ENCODE measurements at places on chromosomes 16 and 17.
A peak's percentile ranks its signal among the peaks of the same experiment; 100 is the strongest.

GRCh38 chr16:85395207-85395912 lies 217.8 kb upstream of the GSE1 start:
- no peak for DNase-seq

DNA sequence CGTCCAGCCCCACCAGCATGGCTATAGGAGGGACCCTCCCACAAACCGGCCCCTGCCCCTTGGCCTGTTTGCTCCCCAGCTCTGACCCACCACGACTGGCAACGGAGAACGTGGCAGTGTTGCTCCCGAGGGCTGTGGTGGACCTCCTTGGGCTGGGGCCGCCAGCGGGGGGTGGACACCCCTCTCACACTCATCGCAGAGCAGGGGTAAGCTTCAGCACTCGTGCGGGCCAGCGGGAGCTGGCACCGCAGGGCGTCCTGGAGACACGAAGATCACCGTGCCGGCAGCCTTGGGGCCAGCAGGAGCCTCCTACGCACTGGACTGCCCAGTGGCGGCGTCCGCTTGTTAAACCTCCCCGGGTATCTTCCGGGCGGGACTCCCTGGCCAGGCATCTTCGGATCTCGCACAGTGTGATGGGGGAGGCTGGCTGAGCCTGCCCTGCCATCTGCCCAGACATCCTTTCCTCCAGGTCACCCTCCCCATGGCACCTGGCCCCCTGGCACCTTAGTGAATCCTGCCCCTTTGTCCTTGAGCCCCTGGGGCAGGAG lies 53.5 kb downstream of the ABR start:
- DNase-seq, result no peak

GRCh38 chr17:79080349-79080748 lies 5.7 kb downstream of the ENGASE start:
- DNase-seq, result no peak

DNA sequence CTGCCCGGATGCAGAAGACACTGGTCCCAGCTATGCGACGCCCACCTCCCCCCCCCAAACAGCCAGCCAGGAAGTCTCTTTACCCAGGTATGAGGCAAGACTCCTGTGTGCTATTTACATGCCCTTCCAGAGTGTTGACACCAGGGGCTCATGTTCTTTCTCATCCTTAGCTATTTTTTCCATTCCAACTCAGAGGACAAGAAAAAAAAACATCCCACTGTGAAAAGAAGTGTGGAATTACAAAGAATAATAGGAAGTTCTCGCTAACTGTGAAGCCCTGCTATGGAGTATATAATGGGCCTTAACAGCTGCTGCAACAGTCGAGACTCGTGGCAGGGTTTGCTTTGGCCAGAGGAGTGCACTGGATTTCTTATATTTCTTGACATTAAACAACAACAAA lies 584.9 kb downstream of the CDH13 start:
- DNase-seq, result no peak

DNA sequence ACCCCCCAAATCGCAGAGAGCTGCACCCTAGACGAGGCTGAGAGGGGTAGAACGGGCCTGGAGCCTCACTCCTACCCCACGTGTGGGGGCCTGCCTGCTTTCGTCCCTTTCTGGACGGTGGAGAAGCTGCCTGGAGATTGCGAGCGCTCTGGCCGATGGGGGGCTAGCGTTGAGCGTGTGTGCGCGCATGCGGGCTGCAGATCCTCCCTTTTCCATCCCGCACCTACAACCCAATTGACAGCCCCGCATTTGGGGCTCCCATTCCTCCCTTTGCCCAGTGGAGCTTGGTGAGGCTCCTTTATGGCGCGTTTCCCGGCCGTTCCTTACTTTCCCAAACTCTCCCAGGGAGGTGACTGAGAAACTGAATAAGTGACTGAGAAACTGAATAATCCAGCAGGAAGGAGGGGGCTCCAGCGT lies 907 bp upstream of the ESRP2 start:
- DNase-seq, result no peak

- no peak for DNase-seq
Measured at GRCh38 chr17:12463102-12463501, 202.6 kb upstream of the MYOCD start.

DNA sequence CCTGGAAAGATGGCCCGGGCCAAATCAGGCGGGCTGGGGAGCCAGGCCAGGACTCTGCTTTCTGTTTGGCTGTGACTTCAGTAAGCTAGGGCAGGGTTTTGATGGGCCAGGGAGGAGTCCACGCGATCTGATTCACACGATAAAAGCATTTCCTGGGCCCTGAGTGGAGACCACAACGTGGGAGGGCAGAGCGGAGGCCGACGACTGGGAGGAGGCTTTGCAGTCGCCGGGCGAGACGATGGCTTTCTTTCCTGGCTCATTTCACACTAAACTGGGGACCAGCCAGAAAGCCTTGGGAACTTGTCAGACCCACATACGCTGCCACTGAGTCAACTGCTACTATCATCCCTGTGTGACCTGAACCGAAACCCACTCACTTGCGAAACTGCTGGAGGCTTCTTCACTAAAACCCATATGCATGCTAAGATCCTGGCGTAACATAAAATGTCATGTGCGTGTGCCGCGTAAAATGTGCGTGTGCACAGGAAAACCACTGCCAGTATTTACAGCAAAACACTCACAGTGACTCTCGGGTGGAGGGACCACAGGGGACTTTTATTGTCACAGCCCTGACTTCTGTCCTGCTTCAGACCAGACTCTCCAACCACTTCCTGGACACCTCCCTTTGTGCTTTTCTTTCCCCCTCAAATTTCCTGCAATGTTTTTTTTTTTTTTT lies 14.2 kb upstream of the RHBDF2 start:
- DNase-seq, result no peak

- DNase-seq, result no peak
Measured at GRCh38 chr17:39622380-39623006, 4.3 kb upstream of the PPP1R1B start.

GRCh38 chr16:69859105-69859989 lies 91.8 kb upstream of the CLEC18A start:
- no peak for DNase-seq

- DNase-seq, result no peak
Measured at GRCh38 chr17:80511222-80512180, 33.1 kb upstream of the RPTOR start.

DNA sequence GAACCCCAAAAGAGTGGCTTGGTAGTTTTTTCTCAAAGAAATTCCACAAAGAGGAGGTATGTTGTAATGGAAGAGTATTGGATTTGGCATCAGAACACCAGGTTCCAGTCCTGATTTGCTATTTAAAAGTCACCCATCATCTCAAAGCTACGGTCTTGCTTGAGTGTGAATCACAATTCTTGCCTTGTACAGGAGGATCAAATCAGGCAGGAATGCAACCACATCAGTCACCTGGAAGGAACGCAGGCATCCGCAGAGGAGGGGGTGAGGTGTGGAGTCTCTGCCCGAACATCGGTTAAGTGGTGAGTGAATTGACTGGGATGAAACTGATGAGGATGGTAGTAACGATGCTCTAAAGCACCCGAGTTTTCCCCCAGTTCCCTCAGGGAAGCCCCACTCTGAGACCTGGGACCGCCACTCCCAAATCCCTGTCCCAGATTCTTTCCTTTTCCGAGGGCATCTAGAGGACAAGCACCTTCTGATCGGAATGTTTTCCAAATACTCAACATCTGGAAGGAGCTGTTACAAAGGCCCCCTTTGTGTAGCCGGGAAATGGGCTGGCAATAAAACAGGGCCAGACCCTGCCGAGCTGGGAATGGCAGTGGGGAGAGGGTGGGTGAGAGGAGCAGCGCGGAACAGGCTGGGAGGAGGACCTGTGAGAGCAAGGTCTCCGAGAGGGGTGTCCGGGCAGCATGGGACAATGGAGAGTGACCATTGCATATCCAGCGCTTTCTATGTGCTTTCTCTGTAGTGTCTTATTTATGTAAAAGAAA lies 469.6 kb downstream of the SLC39A11 start:
- no peak for DNase-seq

- DNase-seq, result no peak
Measured at GRCh38 chr16:80541306-80541694, 507 bp downstream of the DYNLRB2 start.

DNA sequence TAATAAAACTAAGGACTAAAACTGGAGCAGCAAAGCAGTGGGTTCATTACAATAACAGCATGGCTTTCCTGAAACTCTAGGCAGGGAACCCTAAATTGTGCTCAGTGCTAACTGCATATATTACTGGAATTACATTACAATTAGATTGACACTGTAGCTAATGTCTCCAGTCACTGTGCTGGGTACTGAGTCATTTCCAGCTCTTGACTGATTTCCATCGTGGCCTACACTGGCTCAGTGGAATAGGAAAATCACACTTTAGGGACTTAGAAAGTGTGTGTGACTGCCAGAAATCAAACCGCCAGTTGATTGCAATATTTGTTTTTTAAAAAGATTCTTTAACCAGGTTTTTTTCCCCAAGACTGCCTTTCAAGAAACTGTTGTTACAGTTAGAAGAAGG lies 1447.4 kb upstream of the GOT2 start:
- DNase-seq, result no peak

GRCh38 chr16:84611041-84611440 lies 6.8 kb downstream of the COTL1 start:
- no peak for DNase-seq

- DNase-seq, result no peak
Measured at GRCh38 chr17:49524473-49525359, 29.6 kb downstream of the NGFR start.

GRCh38 chr16:8660841-8661301 lies 13.5 kb upstream of the ABAT start:
- peak; percentile 45 for DNase-seq

DNA sequence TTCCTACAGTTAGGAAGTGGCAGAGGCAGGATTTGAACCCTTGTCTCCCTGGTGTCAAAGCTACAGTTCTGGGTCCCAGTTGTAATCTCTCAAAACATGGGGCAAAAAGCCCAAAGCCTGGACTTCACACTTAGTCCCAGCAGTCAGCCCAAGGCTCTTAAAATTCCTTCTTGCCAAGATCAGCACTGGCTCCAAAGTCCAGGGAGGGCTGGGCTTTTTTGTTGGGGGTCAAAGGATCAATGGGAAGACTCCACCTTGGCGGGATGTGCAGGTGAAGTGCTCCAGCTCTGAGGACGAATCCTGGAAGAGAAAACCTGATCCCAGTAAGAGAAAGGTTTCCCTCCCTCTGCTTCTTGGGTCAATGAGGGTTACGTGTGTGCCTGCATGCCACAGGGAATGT lies 195.5 kb downstream of the HAPSTR1 start:
- DNase-seq, result no peak

DNA sequence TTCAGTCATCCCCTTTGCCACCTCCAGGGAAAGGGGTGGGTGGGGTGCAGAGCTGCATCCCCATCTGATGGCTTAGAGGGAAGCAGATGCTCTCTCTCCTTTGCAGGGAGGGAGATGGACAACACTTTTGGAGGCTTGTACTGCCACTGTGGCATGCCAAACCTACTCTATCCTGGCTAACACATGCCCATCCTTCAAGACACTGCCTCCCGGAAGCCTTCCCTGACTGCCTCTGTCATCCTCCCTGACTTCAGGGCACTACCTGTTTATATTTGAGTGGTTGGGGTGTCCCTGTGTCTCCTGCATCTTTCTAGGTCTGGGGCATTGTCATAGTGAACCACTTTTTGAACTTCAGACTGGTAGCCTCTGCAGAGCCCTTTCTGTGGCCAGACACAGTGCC lies 202.3 kb downstream of the ZNF423 start:
- no peak for DNase-seq
